ENCODE measurements at places on chromosomes 4 and X.

DNA sequence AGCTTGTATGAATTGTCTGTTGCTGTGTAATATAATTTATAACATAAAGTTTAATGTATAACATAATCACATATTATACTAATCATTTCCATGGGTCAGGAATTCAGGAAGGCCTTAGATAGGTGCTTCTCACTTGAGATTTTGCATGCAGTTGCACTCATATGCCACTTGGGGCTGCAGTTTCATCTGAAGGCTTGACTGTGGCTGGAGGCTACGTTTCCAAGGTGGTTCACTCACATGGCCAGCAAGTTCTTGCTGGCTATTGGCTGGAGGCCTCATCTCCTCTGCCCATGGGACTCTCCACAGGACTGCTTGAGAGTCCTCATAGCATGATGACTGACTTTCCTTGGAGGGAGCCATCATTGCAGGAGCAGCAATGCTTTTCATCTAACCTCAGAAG is 53.4 kb upstream of the STX18 start:
- no peak for DNase-seq

- no peak for DNase-seq
Observed at GRCh38 chr4:107392380-107392779, 327.7 kb downstream of the PAPSS1 start.

GRCh38 chrX:25019707-25020390 is 4.1 kb upstream of the ARX start:
- DNase-seq, result no peak

DNA sequence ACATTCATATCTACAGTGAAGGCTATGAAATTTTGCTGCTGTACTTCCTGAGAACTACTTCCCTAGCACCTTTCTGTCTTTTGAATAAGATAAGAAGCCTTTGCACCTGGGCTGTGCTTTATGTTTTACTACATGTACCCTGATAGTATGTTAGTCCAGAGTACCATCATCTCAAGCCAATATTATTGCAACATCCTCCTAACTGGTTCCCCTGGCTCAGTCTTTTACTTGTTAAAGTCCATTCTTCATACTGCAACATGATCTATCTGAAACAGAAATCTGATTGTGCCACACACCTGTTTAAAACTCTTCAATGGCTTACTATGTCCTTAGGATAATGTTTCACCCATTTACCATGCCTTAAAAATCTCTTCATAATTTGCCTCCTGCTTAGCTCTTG is 102.3 kb downstream of the AGTR2 start:
- no peak for DNase-seq

- DNase-seq, result no peak
Observed at GRCh38 chrX:18920566-18920965, 63.3 kb downstream of the PHKA2 start.

GRCh38 chr4:155526452-155527169 is 140.0 kb upstream of the GUCY1A1 start:
- no peak for DNase-seq

DNA sequence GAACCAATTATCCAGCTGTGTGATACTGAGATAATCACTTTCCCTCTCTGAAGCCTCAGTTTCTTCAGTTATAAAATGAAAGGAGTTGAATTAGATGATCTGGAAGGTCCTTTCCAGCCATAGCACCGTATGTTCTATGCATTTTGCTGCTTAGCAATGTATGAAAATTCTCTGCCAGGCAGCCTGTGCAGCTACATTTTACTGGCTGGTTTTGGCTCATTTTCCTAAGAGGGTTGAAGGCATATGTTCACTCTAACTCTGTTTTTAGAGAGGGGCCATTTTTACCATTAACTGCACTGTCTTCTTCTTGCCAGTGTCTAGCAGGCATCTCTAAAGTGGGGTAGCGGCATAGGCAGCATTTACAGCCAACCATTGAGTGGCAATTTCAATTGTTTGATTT is 26.1 kb downstream of the TRPC5 start:
- DNase-seq, result no peak

- no peak for DNase-seq
Observed at GRCh38 chrX:87702795-87703194, 185.2 kb downstream of the KLHL4 start.

DNA sequence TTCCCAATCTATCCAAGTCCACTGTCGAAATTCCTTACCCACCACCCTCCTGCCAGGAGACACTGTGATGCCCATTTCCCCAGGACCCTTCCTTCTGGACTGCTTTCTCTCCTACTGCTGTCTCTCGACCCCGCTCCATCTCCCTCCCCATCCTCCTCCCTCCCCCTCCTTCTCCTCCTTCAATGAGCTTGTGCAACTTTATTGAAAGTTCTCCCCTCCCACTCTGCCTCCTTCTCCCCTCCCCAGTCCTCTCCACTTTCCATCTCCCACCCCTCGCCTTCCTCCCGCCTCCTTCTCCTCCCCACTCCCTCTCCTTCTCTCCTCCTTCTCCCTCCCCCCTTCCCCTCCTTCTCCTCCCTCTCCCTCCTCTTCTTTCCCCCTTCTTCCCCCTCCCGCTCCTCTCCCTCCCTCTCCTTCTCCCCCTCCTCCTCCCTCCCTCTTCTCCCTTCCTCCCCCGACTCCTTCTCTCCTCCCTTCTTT is 116.6 kb upstream of the FAT1 start:
- DNase-seq, result no peak

DNA sequence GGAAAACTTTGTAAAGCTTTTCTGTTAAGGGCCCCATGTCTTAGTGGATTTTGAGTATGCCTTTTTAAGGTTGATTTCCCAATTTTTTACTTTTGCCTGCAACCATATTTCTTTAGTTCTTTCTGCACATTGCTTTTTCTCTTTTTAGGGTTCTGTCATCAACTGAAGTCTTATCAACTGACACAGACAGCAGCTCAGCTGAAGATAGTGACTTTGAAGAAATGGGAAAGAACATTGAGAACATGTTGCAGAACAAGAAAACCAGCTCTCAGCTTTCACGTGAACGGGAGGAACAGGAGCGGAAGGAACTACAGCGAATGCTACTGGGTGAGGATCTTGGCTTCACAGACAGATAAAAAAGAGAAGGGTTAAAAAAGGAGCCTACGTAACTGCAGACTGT is 27.8 kb downstream of the TAF1 start:
- DNase-seq, result no peak

Data from GM20000 (cell line).